ENCODE measurements at places on chromosomes 5 and 9.

- DNase-seq = no peak
Observed at GRCh38 chr9:128523199-128523925, 18.8 kb downstream of the GLE1 start.

DNA sequence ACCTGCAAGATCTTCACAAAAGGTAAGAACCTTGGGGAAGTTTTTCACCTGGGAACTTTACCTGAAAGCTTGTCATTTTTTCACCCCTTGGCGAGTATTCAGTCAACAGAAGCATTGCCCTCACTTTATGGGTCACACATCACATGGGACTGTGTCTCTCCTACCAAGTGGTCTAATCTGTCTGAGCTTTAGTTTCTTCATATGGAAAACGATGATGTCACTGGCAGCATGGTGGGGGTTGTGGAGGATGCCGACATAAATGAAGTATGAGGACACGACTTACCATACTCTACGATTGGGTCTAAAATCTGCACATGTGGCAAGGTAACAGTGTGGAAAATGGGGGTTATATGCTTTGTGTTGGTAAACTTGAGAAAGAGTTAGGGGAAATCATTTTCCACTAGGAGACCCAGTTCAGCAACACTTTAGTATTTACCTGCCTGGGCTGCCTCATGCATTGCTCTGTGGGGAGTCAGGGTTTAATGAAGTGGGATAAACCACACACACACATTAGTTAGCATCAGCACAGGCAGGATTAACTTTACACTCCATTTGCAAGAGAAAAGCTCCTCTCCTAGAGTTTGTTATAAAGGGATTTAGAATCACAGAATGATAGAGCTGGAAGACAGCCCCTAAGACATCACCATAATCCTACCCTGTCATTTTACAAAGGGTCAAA is 19.8 kb upstream of the PAX5 start:
- no peak for DNase-seq

DNA sequence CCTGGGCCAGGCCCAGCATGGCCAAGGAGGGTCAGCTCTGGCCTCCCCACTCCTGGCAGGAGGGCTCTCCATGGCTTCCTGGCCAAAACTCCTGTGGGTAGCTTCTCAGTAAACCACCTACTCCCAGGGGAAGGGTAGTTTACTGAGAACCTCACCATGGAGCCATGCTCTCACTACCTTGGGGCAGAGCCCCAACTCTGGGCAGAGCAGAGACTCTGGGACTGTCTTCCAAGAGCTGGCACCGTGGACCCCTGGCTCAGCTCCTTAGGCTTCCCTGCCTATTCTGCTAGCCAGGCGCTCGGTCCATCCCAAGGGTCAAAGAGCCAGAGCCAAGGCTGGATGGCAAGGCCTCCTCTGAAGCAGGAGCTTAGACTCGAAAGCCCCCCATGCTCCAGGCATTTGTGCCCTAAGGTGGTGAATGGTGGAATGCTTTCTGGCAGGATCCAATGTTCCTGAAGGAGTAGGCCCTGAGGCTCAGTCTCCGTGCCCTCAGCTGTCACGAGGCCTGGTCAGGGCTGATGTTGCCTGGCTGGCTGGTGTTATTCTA is 19.6 kb downstream of the TCF7 start:
- DNase-seq = no peak

DNA sequence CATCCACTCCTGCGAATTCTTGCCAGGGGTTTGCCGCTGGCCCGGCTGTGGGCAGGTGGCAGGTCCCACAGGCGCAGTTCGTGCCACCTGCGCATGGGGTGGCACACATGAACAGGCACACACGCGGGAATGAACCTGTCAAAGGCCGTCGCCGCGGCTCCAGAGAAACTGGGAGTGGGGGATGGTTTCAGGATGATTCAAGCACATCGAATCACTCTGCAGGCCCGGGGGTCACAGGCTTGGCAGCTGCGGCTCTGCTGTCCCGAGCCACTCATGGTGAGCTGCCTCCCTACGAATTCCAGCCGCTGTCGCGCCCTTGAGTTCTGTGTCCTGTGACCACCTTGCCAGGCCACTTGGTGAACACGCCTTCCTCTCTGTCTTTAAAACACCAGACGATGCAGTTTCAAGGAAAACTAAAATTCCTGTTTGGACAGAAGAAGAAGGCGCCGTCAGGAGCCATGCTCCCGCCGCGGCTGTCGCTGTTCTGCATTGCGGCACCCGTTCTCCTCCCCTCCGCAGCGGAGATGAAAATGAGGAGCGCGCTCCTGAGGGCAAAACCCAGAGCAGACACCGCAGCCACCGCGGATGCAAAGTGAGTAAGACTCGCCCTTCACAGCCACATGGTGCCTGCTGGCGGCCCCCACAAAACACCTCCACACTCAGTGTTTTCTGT is 15.4 kb upstream of the EXOC3 start:
- DNase-seq = no peak

GRCh38 chr5:2148312-2149194 is 265.8 kb upstream of the IRX4 start:
- DNase-seq = no peak

DNA sequence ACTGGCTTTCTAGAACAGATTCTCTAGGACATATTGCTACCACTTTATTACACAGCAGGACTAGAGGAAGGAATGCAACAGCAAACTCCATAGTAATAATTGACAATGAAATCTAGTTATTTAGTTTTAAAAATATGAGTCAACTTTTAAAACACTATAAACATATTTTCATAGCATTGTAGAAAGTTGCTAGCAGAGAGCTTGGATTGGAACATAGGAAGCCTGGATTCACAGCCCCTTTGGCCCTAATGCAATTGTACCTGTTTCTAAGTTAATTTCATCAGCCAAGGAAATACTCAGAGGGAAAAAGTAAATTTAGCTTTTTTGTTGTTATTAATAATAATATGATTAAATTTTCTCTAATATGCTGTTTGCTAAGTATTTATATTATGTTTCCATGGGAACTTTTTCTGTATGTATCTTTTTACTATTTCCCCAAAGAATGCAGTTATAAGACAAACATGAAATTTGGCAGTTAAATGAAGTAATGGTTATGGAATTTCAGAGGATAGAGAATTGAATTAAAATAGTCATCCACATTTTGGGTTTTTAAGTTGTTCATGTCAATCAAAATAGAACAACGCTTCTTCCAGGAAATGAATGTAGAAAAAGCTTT is 45.6 kb downstream of the VCAN start:
- no peak for DNase-seq

GRCh38 chr5:77011498-77011897 is 18.7 kb upstream of the AGGF1 start:
- no peak for DNase-seq

DNA sequence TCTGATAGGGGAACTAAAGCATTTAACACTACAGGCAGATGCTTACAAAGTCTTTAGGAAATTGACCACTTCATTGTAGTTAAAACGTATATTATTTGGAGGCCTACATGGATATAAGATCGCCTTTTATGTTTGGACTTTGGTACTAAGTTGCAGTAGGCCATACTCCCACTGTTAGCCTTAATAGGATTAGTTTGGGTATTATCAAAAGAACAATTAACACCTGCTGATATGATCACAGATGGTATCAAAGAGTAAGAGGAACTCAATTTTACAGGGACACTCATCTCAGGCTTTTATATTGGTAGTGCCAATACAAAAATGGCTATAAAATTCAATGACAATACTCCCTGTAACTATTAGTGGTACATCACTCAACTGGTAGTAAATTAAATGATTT is 1183.0 kb downstream of the MAT2B start:
- no peak for DNase-seq

- DNase-seq = no peak
Observed at GRCh38 chr9:125276771-125277170, 15.1 kb downstream of the GAPVD1 start.

DNA sequence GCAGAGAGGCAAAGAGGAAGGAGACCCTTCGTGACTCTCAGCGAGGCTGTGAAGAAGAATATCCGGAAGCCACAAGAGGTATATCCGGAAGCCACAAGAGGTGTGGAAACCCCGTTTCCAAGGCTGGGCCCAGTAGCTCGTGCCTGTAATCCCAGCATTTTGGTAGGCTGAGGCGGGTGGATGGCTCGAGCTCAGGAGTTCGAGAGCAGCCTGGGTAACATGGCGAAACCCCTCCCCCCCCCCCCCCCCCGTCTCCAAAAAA is 612 bp upstream of the BBLN start:
- no peak for DNase-seq

GRCh38 chr5:76874088-76874581 is 24.3 kb downstream of the S100Z start:
- no peak for DNase-seq

DNA sequence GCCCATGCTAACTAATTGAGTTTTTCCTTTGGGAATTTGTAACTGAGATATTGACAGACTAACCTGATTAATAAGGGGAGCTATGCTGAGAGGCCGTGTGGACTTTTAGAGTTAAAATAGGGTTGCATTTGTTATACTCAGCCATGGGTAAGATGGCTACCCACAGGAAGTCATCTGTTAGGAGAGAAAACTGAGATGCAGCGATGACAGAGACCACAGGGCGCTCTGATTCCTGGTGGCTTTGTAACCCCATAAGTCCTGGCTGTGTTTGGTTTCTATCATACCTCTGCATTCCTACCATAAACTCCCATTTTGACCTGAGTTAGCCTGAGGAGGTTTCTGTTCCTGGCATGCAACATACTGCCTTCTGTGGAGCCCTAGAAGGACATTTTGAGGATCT is 19.5 kb upstream of the PANK3 start:
- no peak for DNase-seq

DNA sequence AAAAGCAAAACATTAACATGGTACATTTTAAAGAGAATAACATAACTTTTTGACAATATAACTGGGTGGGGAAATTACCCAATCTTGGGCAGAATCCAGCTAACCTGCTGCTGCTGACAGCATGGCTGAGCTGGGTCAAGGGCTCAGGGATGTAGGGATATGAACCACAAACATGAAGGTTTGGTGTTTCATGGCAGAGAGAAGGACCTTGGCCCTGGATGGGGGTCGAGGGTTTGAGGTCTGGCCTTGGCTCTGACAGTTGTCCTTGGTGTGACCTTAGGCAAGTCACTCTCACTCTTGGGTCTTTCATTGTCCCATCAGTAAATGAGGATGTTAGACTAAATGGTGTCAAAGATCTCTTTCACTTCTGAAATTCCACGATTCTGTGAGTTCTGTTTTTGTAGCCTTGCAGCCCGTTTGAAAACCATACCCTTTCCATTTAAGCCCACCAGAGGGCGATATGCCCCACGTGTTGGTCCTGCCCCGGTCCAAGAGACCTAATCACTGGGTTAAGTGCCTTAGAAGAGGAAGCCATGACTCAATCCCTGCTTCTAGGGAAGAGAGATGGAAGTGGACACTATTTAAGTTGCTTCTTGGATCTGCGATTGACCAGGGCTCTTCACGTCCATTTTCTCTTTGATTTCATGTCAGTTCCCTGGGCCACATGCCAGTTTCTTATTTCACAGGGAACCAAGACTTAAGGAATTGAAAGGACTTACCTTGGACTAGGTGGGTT is 56.8 kb upstream of the TEX48 start:
- no peak for DNase-seq

DNA sequence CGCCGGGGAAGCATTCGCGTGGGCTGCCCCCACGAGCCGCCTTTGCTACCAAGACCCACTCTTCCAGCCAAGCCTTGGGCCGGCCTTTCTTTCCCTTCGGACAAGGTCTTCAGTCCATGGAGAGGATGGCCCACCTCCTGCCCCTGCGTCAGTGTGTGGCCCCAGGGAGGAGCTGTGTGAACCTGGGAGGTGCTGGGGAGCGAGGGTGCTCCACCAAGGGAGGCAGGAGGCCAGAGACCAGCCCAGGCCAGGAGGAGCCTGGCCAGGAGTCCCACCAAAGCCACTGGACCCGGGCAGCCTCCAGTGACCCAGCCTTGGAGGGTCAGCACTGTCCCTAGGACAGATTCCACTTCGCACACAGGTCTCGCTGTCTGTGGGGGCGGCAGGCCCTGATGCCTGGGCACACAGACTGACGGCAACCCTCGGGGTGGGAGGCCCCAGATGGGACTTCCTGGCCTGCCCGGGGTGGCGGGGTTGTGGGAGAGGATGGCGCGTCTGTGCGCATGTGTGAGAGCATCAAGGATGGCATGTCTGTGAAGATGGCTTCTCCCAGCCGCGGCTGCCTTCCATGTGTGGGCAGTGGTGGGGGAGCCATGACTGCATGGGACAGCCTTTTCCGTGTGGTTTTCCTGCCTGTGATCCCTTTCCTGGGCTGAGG is 113.3 kb upstream of the LPCAT1 start:
- DNase-seq = peak; percentile 70

GRCh38 chr5:152072091-152072490 is 147.4 kb upstream of the GLRA1 start:
- no peak for DNase-seq

DNA sequence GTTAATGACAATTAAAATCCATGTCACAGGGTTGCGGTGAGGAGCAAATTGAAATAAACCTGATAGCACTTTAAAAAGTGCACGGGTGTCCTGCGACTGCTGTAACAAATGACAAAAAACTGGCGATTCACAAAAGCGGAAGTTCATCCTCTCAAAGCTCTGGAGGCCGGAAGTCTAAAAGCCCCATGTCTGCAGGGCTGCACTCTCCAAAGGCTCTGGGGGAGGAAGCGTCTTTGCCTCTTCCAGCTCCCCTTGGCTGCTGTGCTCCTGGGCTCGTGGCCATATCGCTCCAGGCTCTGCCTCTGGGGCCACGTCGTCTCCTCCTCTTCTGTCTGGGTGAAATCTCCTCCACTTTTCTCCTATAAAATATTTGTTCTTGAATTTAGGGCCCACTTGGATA is 273.9 kb upstream of the IRX2 start:
- DNase-seq = no peak

- DNase-seq = no peak
Observed at GRCh38 chr5:141814064-141814964, 63.9 kb downstream of the PCDH1 start.

- DNase-seq = no peak
Observed at GRCh38 chr5:56328753-56329560, 95.8 kb upstream of the ANKRD55 start.

DNA sequence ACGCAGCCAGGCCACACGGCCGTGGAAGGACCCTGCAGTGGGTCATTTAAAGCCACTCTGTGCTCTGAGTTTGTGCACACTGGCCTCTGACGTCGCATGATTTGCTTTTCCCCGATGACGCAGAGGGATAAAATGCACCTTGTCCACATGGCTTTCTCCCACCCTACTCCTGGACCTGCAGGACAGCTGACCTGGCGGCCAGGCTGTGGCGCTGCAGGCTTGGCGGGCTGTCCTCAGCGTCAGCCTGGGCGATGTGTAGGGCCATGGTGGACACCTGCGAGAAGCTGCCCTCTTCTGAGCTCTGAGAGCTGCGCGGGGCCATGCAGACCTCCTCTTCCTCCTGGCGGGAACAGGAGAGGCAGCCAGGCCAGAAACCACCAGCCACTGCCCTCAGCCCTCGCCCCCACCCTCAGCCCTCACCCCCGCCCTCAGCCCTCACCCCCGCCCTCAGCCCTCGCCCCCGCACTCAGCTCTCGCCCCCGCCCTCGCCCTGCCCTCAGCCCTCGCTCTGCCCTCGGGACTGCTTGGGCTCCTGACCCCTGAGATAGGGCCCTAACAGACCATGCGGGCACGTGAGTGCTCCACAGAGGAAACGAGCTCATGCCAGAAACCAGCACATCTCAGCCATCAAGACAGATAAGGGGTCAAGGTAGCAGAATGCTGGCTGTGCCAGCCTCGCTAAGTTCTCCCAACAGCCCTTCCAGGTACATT is 20.0 kb upstream of the SCGB3A1 start:
- DNase-seq = no peak

- DNase-seq = no peak
Observed at GRCh38 chr5:346229-346935, 24.9 kb downstream of the AHRR start.

- no peak for DNase-seq
Observed at GRCh38 chr5:88594441-88594840, 288.5 kb downstream of the MEF2C start.

- no peak for DNase-seq
Observed at GRCh38 chr5:72013766-72014624, 93.3 kb upstream of the MAP1B start.

GRCh38 chr9:72574156-72574810 is 52.9 kb downstream of the TMC1 start:
- no peak for DNase-seq
